ENCODE measurements at places on chromosomes 2 and 18.

DNA sequence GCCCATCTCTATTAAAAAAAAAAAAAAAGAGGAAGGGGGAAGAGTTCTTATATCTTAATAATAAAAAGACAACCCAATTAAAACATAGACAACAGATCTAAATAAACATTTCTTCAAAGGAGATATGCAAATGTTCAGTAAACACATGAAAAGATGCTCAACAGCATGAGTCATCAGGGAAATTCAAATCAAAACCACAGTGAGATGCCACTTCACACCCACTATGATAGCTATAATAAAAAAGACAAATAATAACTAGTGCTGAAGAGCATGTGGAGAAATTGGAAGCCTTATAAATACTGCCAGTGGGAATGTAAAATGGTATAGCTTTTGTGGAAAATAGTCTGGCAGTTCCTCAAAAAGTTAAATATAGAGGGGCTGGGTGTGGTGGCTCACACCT lies 61.5 kb upstream of the CYP20A1 start:
- DNase-seq, result no peak

DNA sequence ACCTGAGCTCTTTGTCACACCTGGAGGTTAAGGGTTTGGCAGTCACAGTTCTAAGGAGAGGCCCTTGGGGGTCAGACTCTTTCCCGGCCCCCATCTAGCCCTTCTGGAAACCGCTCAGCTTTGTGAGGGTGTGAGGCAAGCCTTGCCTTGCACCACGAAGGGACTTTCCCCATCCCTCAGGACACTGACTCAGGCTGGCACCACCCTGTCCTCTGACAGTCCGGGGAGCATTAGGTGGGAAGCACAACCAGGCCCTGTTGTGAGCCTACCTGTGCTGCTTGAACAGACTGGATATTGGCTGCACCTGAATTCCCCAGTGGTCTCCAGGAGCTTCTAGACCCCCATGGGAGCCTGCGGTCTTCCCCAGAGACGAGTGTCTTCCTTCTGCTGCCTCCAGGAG lies 47.0 kb upstream of the GBX2 start:
- no peak for DNase-seq

DNA sequence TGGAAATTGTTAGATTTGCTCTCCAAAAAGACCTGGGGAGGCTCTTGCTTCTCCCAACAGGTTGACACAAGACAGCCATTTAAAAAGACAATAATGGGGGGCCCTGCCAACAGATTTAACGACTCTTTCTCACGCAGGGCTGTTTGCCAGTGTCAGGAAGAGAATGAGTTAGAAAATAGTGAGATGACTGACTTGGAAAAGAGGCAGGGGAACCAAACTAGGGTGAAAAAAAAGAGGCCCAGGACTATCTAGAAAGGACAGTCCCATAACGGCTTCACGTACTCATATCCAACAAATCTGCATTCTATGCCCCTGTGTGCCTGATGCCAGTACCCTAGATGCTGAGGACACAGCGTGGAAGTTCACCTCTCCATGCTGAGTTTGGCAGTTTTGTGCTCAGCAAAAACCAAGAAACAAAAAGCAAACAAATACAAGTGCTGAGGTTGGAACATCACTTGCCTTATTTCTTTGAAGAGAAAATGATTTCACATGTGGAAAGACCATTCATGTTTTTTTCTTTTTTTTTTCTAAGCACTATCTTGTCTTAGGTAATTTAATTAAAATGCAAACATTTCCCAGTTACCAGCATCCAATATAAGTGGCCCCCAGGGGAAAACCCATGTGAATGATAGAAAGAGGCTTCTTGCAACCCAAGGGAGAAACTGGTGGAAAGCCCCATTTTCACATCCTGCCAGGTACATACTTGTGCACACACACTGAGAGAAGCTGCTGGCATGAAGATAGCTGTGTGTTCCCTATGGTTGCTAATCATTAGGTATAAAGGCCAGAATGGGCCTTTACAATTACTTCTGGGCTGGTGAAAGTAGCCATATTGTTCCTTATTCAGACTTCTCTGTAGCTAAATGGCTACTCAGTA lies 10.6 kb upstream of the WIPF1 start:
- DNase-seq, result no peak

DNA sequence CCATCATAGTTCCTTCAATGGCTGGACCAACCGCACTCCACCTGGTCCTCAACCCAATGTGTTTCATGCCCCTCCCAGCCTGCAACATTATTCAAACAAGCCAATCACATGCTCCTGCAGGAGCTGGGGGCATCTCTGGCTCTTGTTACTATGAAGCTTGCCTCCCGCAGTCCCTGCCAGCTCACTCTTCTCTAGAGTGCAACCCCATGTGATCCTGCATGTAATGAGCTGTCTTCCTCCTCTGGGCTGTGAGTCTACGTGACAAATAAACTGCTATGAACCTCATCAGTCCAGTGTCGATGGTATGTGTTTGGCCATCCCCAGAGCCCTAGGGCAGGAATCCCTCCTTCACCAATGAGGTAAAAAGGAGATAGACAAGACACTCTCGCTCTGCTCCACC lies 15.8 kb upstream of the BOD1L2 start:
- no peak for DNase-seq

DNA sequence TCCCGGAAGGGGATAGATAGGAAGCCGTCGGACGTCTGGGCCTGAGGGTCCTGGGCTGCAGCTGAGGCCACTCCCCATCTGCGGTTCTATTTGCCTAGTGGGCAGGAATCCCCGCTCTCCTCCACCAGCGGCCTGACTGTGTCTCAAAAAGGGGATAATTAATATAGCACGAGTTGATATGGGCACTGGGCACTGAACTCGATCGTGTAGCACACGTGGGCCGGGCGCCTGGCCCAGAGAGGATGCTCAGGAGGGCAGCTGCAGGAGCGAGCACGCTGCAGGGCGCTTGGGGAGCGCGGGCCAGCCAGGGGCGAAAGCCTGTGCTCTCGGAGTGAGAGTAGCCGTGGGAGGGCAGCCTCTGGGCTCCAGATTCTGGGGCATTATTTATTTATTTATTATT lies 8.8 kb upstream of the GBX2 start:
- no peak for DNase-seq

GRCh38 chr18:65287652-65288051 lies 463.2 kb upstream of the CDH7 start:
- DNase-seq, result no peak

DNA sequence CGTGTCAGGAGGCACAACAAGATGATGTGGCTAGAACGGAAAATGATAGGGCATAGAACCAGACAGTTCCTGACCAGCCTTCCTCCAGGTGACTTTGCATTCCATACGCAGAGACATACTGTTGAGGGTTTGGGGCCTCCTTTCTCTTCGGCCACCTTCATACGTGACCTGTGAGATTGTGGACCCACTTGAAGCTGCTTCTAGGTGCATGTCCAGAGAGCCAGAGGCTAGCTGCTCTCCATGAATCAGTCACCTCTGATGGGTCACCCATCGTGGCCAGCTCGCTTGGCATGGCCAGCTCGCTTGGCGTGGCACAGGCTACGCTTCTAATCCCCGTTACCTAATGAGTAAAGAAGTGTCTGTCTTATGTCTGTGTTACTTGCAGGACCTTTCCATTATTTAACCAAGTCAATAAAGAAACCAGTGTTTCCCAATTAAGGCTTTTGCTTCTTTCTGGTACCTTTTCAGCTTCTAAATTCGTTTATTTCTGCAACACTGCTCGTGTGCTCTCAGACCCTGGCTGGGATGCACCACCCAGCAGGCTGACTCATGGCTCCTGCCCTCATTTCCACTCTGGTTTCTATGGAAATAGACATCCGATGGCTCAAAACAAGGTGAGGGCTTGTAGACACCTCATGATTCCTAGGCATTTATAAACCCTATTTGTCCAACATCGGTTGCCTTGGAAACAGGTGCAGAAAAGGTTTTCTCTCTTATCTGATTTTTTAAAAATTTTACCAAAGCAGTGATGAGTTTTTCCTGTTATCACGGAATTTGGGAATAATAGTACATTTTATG lies 86.7 kb upstream of the B3GNT7 start:
- DNase-seq, result no peak

GRCh38 chr18:75454022-75454795 lies 26.7 kb upstream of the SMIM21 start:
- no peak for DNase-seq

- no peak for DNase-seq
Measured at GRCh38 chr18:8722946-8723820, 17.8 kb downstream of the MTCL1 start.

DNA sequence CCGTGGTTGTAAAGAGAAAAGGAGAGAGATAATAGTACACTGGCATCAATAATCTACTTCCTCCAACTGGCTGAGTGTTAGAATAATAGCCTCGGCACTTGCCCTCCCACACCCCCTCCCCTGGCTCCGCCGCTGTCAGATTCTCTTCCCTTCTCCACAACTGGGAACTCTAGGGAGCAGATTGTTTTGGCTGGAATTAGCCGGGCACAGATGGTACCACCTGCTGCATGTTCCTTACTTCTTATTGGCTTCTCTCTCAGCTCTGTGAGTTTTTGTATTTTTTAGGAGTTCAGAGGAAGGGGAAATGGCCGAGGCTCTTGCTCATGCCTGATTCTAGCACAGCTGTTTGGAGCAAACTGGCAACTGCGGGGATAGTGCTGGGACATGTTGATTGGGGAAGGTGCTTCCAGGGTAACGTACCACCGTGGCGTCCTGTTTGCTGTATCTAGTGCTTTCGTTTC lies 140.0 kb downstream of the ZEB2 start:
- no peak for DNase-seq

GRCh38 chr2:10075571-10076209 lies 4.5 kb downstream of the CYS1 start:
- DNase-seq, result no peak
